AG04450 (cell line): ENCODE measurements at places on chromosomes 6 and 20.

- no peak for DNase-seq
These were observed 113.5 kb upstream of the SUPT3H start for GRCh38 chr6:45491048-45491735.

DNA sequence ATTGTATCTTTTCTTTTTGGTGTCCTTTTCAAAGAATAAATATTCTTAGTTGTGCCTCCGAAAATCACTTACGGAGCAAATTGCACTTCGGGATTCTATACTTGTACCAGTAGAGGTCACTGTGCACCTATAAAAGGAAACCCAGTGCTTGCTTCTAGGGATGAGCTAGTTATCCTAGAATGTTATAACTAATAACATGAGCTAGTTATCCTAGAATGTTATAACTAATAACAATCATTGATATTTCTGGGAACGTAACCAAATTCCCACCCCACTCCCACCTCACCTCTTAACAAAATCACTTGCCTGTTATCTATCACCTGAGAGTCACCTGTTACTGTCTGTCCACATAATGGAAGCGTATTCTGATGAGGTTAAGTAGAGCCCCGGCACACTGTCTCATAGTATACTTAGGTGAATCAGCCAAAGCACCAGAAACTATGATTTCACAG lies 126.9 kb upstream of the TIAM2 start:
- peak; percentile 34 for DNase-seq

GRCh38 chr6:14966096-14966905 lies 279.6 kb upstream of the JARID2 start:
- DNase-seq, result no peak

GRCh38 chr6:109793021-109793420 lies 101.9 kb downstream of the FIG4 start:
- no peak for DNase-seq

DNA sequence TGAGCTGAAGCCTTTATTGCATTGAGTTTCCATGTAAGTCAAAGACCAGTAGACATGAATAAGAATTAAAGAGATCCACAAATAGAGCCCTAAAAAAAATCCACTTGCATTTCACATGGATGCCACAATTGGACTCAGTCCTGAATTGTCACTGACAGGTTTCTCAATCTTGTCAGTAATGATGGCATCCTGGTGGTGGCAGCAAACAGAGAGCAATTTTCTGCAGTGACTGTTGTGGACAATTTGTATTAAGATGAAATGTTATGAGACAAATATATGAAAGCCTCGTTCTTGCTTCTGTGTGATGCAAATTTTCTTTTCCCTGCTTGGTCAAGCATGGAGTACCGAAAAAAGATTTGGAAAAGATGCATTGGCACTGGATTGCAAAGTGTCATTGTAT lies 278.9 kb downstream of the SAMD5 start:
- DNase-seq, result no peak

GRCh38 chr20:36462440-36463211 lies 78.7 kb upstream of the MYL9 start:
- no peak for DNase-seq

DNA sequence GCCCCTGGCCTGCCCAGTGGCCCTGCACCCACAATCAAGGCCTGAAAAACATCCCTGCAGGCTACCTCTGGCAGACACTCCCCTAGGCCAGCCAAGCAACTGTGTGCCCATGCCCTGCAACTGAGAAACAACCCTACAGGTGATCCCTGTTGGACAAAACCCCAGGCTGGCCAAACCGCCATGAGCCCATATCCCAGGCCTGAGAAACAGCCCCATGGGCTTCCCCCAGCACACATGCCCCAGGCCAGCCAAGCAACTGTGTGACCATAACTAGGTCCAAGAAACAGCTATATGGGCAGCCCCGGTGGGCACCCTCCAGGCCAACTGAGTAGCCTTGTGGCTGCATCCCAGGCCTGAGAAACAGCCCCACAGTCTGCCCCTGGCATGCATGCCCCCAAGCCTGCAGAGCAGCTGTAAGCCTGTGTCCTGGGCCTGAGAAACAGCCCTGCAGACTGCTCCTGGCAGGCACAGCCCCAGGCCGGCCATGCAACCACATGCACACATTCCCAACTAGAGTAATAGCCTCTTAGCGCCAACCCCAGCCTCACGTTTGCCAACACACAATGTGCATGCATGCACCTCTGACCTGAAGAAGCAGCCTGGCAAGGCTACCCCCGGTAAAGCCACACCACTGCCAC lies 41.0 kb upstream of the SRSF6 start:
- no peak for DNase-seq

DNA sequence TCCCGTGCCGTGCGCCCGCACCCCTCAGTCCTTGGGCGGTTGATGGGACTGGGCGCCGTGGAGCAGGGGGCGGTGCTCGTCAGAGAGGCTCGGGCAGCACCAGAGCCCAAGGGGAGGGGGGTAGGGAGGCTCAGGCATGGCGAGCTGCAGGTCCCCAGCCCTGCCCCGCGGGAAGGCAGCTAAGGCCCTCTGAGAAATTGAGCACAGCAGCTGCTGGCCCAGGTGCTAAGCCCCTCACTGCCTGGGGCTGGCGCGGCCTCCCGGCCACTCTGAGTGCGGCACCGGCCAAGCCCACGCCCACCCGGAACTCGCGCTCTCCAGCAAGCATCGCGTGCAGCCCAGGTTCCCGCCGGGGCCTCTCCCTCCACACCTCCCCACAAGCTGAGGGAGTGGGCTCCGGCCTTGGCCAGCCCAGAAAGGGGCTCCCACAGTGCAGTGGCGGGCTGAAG lies 16.4 kb downstream of the SOX4 start:
- no peak for DNase-seq

DNA sequence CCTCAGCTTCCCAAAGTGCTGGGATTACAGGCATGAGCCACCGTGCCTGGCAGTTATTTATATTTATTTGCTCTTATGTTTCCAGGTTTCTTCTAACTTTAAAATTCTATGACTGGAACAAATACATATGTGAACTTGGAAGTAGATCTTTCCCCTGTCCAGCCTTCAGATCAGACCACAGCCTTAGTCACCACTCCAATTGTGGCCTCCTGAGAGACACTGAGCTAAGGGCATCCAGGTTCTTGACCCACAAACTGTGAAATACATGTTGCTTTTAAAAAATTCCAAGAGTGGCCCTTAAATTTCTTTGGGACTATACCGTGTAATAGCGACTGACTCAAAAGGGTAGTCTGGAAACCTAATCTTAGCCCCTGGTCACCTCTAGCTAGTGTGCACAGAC lies 1.5 kb upstream of the ADGRG6 start:
- no peak for DNase-seq

- DNase-seq, result no peak
These were observed 2.3 kb downstream of the TUBB start for GRCh38 chr6:30722280-30723112.

GRCh38 chr6:17677602-17678001 lies 29.1 kb downstream of the NUP153 start:
- no peak for DNase-seq

GRCh38 chr6:143125455-143125854 lies 64.8 kb downstream of the AIG1 start:
- DNase-seq, result no peak

DNA sequence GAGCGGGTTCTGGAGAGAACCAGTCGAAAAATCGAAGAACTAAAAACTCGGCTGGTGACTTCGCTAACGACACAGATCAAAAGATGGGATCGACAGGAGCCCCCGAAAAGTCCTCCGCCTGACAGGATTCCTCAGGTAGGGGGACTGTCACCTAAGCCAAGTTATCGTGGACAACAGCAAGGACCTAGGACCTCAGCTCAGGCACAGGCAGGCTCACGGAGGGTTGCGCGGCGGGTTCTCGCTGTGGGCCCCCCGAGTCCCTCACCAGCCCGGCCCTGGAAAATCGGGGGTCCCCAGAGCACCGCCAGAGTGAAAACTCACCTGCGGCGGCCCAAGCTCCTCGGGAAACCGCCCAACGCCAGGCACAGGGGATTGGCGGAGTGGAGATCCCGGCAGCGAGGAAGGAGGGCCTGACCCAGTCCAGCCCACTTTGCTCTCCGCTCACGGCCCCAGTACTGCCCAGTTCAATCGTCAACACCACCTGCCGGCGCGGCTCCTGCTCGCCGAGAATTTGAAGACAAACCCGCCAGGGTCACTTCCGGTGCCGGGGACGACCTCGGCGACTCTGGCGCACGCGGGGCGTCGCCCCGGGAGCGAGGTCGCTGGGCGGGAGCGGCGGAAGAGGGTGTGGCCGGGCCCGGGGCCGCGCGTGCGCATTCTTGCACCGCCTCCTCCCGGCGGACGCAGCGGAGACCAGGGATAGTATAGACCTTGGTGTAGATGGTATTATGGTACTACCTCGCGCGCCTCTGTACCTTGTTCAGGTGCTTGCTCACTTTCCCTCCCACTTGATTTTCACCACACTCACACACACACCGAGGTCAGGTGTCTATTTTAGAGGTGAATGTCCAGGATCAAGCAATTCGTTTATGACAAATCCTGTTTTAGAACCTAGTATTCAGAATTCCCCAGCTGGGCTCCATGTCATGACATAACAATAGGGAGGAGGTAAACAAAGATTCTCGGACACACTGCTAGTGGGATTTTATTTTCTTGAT lies at the start of gene KATNA1:
Gene KATNA1, minus strand, starts transcription at position 567 of the 998 bp plus-strand sequence. CDS start 10,167 bp downstream, outside the sequence.
- peak; percentile 10 for DNase-seq

GRCh38 chr6:139027620-139028182 lies 844 bp upstream of the ABRACL start:
- no peak for DNase-seq

DNA sequence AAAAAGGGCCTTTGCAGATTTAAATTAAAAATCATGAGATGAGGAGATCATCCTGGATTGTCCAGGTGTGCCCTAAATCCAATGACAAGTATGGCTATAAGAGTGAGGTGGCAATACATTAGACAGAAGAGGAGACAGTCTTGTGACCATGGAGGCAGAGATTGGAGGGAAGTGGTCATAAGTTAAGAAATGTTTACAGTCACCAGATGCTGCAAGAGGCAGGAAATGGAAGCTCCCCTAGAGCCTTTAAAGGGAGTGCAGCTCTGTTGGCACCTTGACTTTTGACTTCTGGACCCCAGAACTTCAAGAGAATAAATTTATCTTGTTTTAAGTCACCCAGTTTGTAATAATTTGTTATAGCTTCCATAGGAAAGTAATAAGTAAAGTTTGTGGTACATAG lies 61.1 kb downstream of the HMGN3 start:
- no peak for DNase-seq

DNA sequence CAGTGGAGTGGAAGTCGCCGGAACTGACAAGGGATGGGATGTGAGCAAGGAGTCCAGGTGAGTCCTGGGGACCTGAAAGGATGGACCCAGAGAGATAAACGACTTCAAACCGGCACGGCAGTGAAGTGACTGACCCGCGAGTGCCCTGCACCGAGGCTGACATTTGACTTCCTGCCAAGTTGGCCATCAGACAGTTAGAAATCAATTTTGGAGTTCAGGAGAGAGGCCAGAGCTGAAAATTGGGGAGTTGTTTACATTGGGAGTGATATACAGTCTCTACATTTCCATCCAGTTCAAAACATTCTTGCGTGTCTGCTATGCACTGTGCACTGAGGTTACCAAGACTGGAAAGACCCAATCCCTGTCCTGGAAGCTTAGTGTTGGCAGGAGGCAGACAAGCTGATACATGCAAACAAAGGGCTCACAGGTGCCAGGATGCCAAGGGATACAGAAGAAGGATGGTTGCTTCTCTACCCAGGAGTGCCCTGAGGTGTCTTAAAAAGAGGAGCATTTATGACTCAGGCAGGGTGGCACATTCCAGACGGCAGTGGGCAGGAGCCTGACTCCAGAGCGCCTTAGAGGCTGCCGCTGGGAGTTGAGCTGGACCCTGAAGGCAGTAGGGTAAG lies 186.6 kb downstream of the MTHFD1L start:
- no peak for DNase-seq

DNA sequence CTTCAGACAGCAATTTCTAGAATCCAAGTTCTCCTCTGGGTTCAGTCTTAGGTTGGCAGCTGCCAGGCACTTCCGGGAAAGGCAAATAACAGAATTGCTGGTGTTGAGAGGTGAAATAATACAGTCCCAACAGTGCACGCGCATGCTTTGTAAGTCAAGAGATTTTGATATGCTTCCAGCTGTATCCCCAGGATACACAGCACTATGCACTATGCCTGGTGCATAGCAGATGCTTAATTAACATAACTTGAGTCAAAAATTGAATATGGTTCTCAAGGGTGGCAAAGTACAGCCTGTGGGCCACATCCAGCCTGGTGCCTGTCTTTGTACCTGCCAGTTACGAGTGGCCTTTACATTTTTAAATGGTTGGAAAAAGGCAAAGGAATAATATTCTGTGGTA lies 18.9 kb upstream of the PMEPA1 start:
- DNase-seq, result no peak

DNA sequence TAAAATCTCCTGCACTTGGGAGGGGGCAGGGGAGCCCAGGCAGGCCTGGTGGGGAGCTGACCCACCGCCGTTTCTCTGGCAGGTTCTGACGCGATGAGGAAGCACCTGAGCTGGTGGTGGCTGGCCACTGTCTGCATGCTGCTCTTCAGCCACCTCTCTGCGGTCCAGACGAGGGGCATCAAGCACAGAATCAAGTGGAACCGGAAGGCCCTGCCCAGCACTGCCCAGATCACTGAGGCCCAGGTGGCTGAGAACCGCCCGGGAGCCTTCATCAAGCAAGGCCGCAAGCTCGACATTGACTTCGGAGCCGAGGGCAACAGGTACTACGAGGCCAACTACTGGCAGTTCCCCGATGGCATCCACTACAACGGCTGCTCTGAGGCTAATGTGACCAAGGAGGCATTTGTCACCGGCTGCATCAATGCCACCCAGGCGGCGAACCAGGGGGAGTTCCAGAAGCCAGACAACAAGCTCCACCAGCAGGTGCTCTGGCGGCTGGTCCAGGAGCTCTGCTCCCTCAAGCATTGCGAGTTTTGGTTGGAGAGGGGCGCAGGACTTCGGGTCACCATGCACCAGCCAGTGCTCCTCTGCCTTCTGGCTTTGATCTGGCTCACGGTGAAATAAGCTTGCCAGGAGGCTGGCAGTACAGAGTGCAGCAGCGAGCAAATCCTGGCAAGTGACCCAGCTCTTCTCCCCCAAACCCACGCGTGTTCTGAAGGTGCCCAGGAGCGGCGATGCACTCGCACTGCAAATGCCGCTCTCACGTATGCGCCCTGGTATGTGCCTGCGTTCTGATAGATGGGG lies 3.0 kb downstream of the PRND start:
- no peak for DNase-seq

DNA sequence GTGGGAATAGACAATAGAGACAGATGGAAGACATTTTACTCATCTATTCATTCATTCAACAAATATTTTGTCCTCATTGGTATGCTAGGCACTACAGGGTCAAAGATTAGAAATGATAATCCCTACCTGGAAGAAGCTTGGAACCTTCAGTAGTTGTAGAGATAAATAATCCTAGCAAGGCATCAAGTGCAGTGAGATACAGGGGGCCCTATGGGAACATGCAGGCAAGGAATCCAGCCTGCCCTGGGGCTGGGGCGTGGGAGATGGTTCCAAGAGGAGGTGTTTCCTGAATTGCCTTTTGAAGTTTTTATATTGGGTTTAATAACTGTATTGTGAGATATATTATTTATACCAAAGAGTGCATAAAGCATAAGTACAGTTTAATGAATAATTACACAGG lies 64.5 kb downstream of the TRMT11 start:
- no peak for DNase-seq

- DNase-seq, result peak; percentile 72
These were observed 22.0 kb upstream of the SRC start for GRCh38 chr20:37323985-37324384.

GRCh38 chr20:3645309-3646066 lies 17.7 kb downstream of the GFRA4 start:
- DNase-seq, result no peak
